ENCODE measurements at places on chromosomes 1 and 21.

GRCh38 chr1:199742547-199742946 lies 285.0 kb upstream of the NR5A2 start:
- DNase-seq, result peak; percentile 31

DNA sequence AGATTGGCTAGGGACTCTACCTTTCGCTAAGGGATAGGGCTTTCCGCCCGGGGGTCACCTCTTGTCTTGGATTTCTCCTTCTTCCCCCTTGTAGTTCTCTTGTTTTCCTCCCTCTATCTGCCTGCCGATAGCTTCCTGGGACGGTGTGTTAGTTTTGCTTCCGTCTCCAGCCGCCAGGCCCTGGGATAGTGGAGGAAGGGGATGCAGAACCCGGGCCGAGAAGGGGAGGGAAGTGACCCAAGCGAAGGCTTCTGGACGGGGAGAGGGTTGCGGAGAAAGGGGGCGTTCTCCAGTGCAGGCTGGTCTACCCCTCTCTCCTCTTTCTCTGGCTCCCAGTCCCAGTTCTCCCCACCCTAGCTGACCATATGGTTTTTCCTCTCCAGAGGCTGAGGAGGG lies 871 bp downstream of the TUFT1 start:
- DNase-seq, result no peak

DNA sequence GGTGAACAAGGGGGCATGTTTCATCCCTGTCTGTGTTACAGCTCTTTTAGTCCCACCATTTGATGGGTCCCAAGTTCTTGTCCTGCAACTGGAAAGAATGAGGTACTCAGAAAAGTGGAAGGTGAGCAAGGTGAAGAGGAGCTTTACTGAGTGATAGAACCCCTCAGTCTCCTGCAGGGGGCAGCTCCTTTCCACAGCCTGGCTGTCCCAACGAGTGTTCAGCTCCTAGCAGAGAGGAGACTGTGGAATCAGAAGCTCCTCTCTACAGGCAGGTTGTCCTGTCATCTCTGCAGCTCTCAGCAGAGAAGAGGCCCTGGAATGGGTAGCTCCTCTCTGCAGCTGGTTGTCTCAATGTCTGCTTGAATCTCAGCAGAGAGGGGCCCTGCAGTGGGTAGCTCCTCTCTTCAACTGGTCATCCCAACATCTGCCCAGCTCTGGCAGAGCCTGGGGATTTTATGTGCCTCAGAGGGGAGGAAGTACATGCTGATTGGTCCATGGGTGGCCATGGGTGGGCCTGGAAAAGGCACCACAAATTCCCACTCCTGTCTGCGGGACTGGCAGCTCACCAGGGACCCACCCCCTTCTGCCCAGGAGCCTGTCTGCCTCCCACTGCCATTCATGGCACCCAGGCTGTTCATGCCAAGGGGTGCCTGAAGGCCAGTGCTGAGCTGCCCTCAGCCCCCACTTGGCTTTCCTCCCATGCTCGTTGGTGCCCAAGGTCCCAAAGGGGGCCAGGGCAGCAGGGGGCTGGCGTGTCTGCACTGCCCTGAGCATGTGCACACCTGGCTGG lies 25.7 kb downstream of the LDLRAD1 start:
- no peak for DNase-seq

- no peak for DNase-seq
These were observed 63.4 kb upstream of the PPP2R5A start for GRCh38 chr1:212221801-212222200.

DNA sequence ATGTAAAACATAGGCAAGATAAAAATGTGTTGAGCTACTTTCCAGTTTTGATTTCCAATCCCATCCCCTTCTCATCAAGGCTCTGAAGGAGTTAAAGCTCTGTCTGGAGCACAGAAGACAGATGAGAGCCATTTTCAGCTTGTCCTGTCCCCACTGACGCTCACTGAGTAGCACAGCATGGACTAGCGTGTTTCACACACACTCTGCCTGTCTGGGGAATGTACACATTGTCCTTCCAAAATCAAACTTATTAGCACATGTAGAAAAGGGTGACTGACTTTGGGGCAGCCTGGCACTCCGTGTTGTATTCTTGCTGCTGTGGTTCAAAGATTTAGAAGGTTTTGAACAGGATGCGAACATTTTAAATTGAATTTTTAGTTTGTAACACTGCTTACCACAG lies 139.2 kb downstream of the NEK7 start:
- DNase-seq, result no peak

- no peak for DNase-seq
These were observed 363.5 kb upstream of the ST6GALNAC5 start for GRCh38 chr1:76503736-76504135.

GRCh38 chr1:200245473-200245872 lies 164.4 kb downstream of the ZNF281 start:
- peak; percentile 18 for DNase-seq

DNA sequence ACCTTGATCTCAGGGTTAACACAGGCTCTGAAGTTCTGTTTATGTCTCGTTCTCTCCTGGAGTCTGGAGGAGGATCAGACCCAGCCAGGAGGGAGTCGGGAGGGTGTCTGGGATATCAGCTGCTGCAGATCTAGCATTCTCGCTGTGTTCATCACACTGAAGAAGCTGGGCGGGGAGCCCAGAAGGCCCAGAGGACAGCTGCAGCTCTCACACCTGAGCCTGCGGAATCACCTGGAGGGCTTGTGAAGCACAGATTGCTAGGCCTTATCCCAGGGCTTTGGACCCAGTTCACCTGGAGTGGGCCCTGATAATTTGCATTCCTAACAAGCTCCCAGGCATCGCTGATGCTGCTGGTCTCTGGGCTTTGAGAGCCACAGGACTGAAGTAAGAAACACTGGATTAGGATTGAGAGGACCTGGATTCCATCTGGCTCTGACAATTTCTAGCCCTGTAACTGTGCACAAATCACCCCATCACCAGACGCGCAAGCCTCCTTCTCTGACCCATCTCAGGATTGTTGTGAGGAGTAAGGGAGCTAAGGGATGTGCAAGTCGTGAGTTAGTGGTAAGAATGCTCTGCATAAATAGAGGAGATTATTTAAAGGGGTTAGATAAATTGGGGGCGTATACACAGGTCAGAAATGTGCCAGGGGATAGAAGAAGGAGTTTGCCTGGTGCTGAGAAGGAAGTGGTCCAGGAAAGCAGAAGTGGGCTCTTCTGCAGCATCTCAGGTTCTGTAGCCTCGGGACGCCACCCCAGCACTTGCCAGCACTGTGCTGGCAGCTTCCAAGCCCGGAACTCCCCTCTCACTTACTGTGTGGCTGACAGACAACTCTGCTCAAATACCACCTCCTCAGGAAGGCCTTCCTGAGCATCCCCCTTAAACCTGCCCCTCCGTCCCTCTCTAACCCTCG lies 19.1 kb downstream of the ABCA4 start:
- no peak for DNase-seq

DNA sequence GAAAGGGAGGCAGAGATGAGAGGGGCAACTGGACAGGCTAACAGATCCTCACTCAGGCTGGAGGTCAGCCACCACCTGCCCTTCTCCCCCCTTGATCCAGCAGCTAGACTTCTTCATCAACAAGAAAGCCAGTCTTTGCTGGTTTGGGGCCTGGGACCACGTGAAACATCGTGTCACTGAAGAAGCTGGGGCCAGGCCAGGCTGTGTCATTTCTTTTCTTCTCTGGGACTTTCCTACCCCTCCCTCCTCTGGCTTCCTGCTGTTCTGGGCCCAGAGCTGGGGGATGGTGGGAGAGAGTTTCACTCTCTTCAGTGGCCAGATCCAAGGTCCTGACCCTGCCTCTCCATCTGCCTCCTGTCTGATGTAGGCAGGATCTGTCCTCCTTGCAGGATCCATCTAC lies 18.1 kb upstream of the SLC26A9 start:
- DNase-seq, result no peak

DNA sequence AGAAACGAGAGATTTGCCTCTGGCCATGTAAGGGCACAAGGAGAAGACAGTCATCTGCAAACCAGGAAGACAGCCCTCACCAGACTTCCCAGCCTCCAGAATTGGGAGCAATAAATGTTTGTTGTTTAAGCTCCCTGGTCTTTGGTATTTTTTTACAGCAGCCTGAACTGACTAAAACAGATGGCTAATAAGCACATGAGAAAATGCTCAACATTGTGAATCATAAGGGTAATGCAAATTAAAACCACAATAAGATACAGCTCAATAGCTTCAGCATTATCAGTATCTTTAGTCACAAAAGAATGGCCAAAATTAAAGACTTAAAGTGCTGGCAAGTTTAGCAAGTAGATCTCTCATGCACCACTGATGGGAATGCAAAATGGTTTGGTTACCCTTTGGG lies 11.7 kb downstream of the UBE2G2 start:
- DNase-seq, result no peak

GRCh38 chr1:204145033-204145504 lies 6.8 kb downstream of the ETNK2 start:
- DNase-seq, result no peak

DNA sequence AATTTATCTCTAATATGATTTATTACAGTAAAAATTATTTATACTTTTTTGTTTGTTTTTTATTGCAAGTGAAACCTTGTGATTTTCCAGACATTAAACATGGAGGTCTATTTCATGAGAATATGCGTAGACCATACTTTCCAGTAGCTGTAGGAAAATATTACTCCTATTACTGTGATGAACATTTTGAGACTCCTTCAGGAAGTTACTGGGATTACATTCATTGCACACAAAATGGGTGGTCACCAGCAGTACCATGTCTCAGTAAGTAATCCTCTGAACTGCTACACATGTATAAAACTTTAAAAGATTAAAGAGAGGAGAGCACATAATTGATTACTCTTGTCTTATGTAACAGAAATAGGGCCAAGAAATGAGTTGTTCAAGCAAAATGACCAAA lies 4.5 kb downstream of the CFHR3 start:
- DNase-seq, result no peak

DNA sequence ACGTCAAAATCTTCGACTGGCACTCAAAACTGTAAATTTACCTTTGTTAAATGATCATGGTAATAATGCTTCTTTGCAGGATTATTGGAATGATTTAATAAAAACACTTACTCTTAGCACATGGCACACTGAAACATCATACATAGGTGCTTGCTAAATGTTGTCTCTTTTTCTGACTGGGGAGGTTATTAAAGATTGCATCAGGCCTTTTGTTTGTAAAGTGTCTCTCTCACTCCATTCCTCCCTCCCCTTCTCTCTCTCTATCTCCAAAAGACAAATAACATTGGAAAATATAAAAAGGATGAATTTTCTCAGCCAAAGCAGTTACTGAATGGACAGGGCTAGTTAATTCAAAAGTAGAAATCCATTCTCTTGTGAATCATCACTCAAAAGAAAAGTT lies 404.2 kb downstream of the DPYD start:
- no peak for DNase-seq

DNA sequence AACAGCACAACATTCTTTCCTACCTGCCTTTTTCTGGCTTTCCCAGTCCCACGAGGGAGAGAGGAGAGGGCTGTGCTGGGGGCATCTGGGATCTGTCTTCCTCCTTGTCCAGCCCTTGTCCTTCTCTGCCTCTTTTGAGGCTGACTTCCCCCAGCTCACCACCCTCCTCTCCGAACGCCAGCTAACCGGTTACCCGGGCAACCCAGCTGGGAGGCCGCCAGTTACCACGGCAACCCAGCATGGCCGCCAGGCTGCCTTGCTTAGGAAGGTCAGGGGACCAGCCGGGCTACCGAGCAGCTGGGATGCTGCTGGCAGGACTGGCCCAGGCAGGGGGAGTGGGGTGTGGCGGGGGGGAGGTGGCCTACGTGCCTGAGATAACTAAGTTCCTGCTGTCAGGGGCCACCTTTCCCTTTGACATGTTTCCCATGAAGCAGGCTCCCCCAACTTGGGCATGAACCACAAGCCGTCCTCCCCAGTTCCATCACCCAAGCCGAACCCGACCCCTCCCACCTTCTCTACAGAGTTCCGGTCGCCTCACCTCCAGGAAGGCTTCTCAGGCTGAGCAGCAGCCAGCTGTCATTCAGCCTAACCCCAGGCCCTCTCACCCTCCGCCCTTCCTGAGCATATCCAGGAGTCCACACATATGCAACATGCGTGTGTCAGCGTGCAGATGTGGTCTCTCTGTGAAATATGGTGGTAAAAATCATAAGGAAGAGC lies 8.7 kb downstream of the PLEKHA6 start:
- peak; percentile 7 for DNase-seq

GRCh38 chr1:8415526-8416278 lies 97.8 kb downstream of the SLC45A1 start:
- DNase-seq, result no peak

GRCh38 chr1:58363585-58363984 lies 182.9 kb downstream of the OMA1 start:
- no peak for DNase-seq

DNA sequence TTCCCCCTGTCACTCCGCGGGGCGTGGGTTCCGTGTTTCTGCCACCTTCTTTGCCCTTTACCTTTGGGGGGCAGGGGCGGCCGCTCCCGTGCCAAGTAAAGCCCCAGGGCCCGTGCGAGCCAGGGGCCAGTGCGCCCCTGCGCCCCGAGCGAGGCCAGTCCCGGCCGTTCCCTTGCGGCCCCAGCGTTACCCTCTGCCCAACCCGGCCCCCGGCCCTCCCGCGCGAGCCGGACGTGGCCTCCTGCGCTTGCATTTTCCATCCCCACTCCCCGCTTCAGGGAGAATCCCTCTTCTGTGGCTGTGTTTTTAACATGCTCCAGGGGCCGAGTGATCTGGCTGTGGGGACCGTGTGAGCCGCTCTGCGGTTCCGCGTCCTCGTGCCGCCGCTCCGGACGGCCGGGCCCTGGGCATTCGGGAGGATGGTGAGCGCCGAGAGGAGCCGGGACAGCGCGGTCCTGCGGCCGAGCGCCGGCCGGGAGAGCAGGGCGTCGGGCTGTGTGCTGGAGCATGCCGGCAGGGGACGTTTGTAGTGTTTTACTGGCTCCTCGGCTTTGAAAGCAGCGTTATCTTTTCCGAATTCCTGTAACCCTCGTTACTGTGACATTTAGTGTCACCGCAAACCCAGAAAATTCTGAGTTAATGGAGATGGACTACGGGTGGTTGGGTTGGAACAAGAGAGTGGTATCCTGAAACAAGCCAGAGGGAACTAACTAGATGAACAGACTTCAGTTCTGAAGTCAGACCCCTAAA lies 1.0 kb downstream of the GALNT2 start:
- DNase-seq, result no peak

DNA sequence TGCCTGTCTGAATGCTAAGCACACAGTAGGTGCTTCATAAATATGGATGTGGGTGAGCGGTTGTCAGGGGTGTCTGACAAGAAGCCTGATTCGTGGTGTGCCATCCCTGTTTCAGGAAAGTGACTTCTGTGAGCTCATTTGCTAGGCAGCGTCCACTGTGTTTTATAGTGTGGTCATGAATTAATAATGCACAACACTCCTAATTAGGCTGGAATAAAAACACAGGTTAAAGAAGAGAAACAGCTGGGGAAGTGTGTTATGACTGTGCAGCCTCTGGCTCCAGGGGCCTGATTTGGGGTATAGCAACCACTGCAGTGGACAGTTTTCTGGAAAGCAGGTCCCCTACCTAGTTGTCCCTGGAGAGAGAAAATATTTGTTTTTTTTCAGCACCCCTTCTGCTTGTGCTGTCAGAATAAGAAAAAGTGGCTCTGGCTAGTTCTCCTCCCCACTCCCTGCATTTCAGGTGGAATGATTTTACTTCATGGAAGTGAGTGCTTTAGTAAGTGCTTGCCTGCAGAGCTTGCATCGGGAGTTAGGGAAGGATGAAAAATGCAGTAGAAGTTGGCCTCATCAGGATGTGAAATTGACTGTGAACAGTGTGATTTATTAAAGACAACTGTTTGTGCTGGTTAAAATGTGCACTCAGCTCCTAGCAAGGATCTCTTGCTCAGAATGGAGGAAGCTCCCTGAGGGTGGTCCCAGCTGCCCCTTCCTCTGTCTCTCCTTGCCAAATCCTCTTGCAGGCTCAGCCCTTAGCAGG lies 333.8 kb downstream of the HHAT start:
- no peak for DNase-seq
